ENCODE measurements at places on chromosomes 11 and 22. TPM values are rescaled to one million over a fixed set of nuclear protein-coding genes. Genes with fewer than 3 reads are reported as not detected.

GRCh38 chr11:67099831-67100324 is 19.2 kb upstream of the KDM2A start:
- no peak for DNase-seq

- DNase-seq = no peak
Measured at GRCh38 chr22:44187652-44188230, 7.0 kb downstream of the PARVG start.

- no peak for DNase-seq
Measured at GRCh38 chr11:73184953-73185671, 33.0 kb upstream of the P2RY2 start.

DNA sequence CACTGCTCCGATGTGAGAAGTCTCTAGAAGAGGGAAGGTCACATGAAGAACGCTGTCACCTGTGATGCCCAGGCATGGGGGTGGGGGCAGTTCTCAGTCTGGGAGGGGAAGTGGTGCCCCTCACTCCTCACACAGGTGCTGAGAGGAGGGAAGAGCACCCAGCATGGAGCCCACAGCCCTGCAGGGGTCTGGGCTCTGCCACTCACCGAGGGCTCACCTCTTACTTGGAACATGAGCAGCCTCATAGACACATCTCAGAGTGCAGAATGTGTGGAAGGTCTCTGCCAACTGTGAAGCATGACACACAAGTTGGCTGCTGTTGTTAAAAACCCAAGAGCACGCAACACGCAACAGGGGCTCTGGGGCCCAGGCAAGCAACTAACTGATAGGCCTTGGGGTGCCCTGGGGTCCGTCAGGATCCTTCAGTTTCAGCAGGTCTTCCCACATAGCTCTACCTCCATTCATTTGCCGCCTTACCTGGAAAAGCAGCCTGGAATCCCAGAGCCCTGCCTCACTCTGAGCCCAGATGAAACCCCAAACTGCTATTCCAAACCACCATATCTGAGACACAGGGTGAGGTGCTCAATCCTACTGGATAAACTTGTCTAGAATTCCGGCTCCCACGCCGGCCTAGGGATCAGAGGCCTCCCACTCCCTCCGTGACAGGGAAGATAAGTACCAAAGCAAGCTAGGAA is 17.5 kb upstream of the TMPRSS4 start:
- DNase-seq = no peak

- DNase-seq = no peak
Measured at GRCh38 chr22:31504282-31504681, 7.9 kb downstream of the SFI1 start.

- DNase-seq = no peak
Measured at GRCh38 chr11:131644204-131644795, 273.9 kb downstream of the NTM start.

DNA sequence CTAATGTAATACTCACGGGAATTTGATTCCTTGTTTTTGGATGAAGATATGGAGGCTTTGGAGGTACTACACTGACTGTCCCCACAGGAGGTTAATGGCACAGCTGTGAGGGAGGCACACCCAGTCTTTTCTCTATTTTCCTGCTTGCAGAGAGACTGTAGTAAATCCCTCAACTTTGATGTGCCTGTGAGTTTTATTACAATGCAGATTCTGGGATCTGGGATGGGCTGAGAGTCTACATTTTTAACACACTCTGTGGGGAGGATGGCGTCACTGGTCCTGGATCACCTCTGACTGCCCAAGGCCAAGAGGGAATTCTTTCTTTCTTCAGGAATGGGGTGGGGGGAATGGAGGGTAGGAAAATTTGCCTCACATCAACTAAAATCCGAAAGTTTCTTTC is 80.2 kb upstream of the NTM start:
- DNase-seq = no peak

- DNase-seq = no peak
Measured at GRCh38 chr22:31148953-31149627, 8.8 kb upstream of the PLA2G3 start.

DNA sequence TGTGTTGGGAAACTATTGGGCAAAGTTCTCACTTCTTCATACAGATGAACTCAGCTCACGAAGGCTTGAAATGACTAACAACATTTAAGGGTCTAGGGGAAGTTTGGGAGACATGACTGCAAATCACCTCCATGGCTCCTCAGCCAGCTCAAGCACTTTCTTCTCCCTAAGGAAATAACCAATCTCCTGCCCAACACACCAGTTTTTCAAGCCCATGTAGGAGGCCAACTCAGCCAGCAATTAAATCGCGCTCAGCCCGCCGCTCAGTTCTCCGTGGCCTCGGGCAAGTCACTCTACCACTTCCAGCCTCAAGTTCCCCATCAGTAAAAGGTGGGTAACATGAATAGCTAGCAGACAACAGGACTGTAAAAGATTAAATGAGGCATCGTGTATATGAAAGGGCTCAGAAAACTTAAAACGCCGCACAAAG is 796 bp downstream of the POLDIP3 start:
- DNase-seq = no peak

Gene DRD2
- 0.49 TPM for total RNA-seq

Gene CACNA1I
- total RNA-seq = 1.2 TPM

Gene OR8G5
- not detected for total RNA-seq
